Activated CD8-positive, alpha-beta T cell treated with anti-CD3 and anti-CD28 coated beads for 36 hours (primary cell): ENCODE measurements at places on chromosomes 6 and 20. TPM values are rescaled to one million over a fixed set of nuclear protein-coding genes. Genes with fewer than 3 reads are reported as not detected.

The GABRR1 gene
- not detected for total RNA-seq

The GPSM3 gene
- total RNA-seq = 67.8 TPM

The CALHM4 gene
- not detected for total RNA-seq

The MAP7 gene
- 0.67 TPM for total RNA-seq

DNA sequence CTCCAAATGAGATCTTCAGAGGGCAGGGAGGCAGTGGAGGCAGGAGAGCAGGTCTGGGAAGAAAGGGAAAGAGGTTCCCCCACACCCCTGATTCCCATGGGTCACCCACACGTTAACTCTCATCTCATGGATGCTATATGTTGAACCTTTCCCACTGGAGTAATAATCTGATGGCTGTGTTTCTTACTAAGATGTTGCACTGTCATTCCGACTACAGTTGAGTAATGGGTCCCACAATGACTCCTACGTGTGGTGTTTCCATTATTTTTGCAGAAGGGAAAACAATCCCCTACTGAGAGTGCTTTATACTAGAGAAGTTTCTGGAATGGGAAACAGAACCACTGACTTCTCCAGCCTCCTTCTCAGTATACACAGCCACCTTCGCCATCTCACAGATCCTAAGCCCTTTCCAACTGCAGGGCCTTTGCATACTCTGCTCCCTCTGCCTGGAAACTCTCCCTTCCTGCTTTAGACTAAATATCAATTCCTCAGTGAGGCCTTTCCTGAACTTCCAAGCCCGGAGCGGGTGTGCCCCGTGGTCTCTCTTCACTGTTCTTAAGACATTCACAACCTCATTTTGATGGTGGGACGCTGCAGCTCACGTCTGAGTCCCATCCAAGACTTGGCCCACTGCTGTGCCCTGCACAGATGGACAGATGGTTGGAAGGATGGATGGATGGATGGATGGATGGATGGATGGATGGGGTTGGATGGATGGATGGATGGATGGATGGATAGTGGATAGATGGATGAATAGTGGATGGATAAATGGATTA is 238.6 kb upstream of the PMEPA1 start:
- no peak overlapping the region for H3K4me3 ChIP-seq
- DNase-seq = no peak
- no peaks in the 10 kb centered on the region for H3K4me1 ChIP-seq
- no peak overlapping the region for H3K27ac ChIP-seq
- H3K27me3 ChIP-seq = peaks cover 4% of the 10 kb centered on the region

- no peak overlapping the region for H3K27ac ChIP-seq
- peaks cover 45% of the 10 kb centered on the region for H3K27me3 ChIP-seq
- H3K36me3 ChIP-seq = no peaks in the 10 kb centered on the region
- H3K4me3 ChIP-seq = no peak overlapping the region
Measured at GRCh38 chr6:146028252-146028795, 538 bp upstream of the GRM1 start.

DNA sequence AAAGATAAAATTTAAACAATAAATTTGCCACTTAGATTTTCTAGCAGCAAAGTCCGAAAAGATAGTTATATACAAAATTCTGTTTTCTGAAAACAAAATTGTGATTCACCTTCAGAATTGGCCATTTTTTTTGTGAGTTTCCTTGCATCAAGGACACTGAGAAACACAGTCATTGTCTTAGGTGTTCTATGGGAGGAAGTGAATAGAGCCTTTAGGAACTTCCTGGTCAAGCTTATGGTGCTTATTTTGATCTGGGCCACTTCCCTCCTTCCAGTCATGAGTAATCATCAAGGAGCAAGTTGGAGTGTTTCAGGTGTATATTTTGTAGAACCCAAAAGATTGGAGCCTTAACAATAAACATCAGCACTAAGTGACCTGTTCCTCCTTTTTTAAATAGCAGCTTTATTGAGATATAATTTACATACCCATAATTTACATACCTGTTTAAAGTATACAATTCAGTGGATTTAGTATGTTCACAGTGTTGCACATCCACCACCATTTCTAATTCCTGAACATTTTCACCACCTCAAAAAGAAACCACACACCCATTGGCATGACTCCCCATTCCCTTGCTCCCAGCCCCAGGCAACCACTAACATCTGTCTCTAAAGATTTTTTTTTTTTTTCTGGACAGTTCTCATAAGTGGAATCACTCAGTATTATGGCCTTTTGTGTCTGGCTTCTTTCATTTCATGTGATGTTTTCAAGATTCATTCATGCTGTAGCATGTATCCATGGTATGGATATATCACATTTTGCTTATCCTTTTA is 17.6 kb downstream of the TMEM74B start:
- H3K4me1 ChIP-seq = no peaks in the 10 kb centered on the region
- H3K27ac ChIP-seq = peak overlapping the region; percentile 34
- no peak overlapping the region for H3K4me3 ChIP-seq
- H3K36me3 ChIP-seq = peaks cover 58% of the 10 kb centered on the region

DNA sequence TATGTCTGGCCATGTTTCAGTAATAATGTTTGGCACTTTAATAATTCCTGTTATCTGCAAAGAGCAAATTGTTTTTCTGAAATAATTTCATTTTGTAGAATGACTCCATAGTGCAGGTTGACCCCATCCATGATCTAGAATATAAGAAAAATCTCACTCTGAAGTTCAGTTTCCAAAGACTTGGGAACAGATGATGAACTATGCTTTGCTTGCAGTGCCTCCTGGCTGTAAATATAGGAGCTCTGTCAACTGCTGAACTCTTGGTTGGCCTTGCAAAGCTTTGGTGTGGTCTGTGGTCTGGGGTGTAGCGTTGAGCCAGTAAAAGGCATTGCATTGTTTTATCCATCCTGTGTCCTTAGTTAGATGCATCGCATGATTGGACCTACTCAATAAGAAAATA is 104.0 kb downstream of the PLCB4 start:
- no peak overlapping the region for H3K27ac ChIP-seq
- no peaks in the 10 kb centered on the region for H3K36me3 ChIP-seq
- H3K4me3 ChIP-seq = no peak overlapping the region
- H3K27me3 ChIP-seq = no peaks in the 10 kb centered on the region
- DNase-seq = no peak

- H3K27ac ChIP-seq = no peak overlapping the region
- H3K4me1 ChIP-seq = no peaks in the 10 kb centered on the region
- H3K27me3 ChIP-seq = no peaks in the 10 kb centered on the region
- no peak overlapping the region for H3K4me3 ChIP-seq
Measured at GRCh38 chr6:170096803-170097504, 193.9 kb downstream of the DLL1 start.

- H3K4me3 ChIP-seq = no peak overlapping the region
- H3K27ac ChIP-seq = no peak overlapping the region
- no peaks in the 10 kb centered on the region for H3K36me3 ChIP-seq
- DNase-seq = no peak
Measured at GRCh38 chr6:121592261-121592935, 157.0 kb downstream of the GJA1 start.

DNA sequence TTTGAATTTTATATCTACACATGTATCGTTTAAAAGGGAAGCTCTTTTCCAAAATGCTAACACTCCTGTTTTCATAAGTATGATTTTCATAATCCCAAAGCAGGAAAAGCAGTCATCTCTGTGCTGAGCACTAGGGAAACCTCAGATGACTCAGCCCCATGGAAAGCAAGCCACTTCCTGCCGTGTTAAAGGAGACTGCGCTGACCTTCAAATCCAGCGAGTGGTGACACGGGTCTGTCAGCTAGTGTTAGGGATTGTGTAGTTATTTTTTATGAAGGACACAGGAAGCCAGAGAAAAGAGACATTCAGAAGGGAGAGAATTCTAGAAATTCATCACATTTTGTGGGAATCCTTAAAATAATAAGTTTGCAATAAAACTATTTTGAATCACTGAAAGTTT is 57.0 kb upstream of the CD93 start:
- DNase-seq = peak; percentile 39
- no peaks in the 10 kb centered on the region for H3K36me3 ChIP-seq
- H3K27me3 ChIP-seq = no peaks in the 10 kb centered on the region

DNA sequence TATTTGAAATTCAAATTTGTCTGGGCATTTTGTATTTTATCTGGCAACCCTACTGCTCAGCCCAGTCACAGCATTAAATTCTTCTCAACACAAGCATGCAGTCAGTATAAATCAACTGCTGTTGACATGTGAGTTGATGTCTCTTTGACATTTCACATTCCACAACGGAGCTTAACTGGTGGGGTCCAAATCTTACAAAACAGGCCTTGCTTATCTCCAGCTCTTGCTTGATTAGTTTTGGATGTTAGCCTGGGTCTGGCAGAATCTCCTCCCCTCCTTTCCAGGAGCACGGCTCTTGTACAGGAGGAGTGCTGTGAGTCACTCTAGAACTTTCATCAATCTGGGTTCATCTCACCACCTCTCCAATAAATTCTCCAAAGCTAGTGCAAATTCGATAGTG is 80.8 kb upstream of the PHACTR1 start:
- H3K27ac ChIP-seq = no peak overlapping the region
- peaks cover 27% of the 10 kb centered on the region for H3K27me3 ChIP-seq
- peaks cover 3% of the 10 kb centered on the region for H3K4me1 ChIP-seq
- H3K4me3 ChIP-seq = no peak overlapping the region
- DNase-seq = no peak
- no peaks in the 10 kb centered on the region for H3K36me3 ChIP-seq

- no peak overlapping the region for H3K27ac ChIP-seq
- no peak overlapping the region for H3K4me3 ChIP-seq
- DNase-seq = no peak
- H3K4me1 ChIP-seq = no peaks in the 10 kb centered on the region
Measured at GRCh38 chr20:57792386-57793080, 82.7 kb upstream of the PMEPA1 start.

- no peaks in the 10 kb centered on the region for H3K27me3 ChIP-seq
- H3K4me1 ChIP-seq = peaks cover 2% of the 10 kb centered on the region
- H3K36me3 ChIP-seq = no peaks in the 10 kb centered on the region
Measured at GRCh38 chr6:130676077-130676772, 151.0 kb upstream of the SMLR1 start.

DNA sequence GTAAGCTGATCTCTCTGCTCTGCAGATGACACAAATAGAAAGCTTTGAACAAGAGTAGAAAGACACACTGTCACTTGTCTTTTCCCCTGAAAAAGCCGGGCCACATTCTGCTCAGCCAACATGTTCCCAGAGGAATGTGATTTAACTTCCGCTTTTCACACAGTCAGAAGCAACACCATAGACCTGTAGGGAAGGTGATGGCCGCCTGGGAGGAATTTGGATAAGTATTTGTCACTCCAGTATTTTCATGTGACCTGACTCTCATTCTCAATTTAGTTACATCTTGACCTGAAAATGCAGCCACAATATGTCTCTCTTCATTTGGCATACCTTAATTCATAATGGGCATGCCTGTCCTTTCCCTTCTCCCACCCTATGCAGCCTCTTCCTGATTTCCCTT is 2.0 kb upstream of the GRM1 start:
- DNase-seq = no peak
- peaks cover 46% of the 10 kb centered on the region for H3K27me3 ChIP-seq

DNA sequence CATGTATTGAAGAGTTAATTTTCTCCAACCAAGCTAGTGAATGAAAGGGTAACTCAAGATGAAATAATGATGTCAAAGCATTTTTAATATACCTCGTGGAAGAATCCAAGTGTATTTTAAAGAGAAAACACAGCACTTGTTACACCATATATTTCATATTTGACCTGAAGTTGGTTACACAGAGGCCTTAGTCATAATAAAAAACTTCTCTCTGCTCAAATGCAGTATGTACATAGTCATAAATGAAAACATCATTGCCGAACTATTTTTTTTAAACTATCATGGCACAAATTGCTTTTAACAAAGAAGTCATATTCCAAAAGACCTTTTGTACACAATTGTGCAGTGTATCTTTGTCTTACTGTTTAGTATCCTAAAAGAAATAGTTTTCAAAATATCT is 43.0 kb downstream of the BACH2 start:
- peaks cover 86% of the 10 kb centered on the region for H3K4me1 ChIP-seq
- H3K4me3 ChIP-seq = no peak overlapping the region
- H3K27me3 ChIP-seq = no peaks in the 10 kb centered on the region

GRCh38 chr20:60034231-60035110 is 76.2 kb downstream of the CDH26 start:
- H3K27me3 ChIP-seq = no peaks in the 10 kb centered on the region
- no peak for DNase-seq
- no peaks in the 10 kb centered on the region for H3K4me1 ChIP-seq
- H3K27ac ChIP-seq = no peak overlapping the region
- H3K4me3 ChIP-seq = no peak overlapping the region

GRCh38 chr6:147212622-147213021 is 8.4 kb downstream of the STXBP5 start:
- H3K4me3 ChIP-seq = no peak overlapping the region
- no peak overlapping the region for H3K27ac ChIP-seq
- no peak for DNase-seq
- H3K4me1 ChIP-seq = peaks cover 27% of the 10 kb centered on the region

- H3K27ac ChIP-seq = no peak overlapping the region
- H3K36me3 ChIP-seq = no peaks in the 10 kb centered on the region
- no peak for DNase-seq
- H3K27me3 ChIP-seq = no peaks in the 10 kb centered on the region
Measured at GRCh38 chr6:92339936-92340640, 1079.3 kb downstream of the EPHA7 start.

DNA sequence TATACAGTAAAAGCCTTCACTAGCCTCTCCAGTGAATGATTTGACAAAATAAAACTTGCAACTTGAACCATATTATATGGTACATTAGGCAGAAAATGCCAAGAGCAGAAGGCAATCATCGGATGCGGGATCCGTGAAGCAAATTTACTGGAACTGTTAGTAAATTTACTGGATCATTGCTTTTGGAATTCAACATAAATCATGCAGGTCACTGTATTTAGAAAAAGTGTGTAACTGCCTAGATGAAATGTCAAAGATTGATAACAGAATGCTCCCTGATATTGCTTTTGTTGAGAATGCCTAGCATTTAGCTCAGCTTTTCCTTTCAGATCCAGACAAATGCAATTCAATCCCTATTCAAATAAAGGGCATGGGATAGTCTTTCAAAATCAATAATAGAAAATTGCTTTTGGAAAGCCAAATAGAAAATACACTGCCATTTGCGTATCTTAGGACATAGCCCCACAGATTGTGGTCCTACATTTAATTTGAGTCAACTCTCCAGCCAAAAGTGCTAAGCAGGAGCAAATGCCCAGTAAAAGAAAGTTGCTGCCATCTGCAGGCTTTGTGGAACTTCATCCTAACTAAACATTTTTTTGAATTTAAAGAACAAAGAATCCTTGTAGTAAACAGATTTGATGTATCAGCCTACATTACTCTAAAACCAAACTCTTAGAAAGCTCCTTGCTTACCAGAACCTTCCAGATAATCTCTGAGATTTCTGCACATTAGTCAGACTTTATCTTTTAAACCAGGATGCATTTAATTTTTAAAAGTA is 109.5 kb upstream of the HSF2 start:
- no peak overlapping the region for H3K27ac ChIP-seq
- peaks cover 4% of the 10 kb centered on the region for H3K27me3 ChIP-seq
- no peaks in the 10 kb centered on the region for H3K4me1 ChIP-seq
- DNase-seq = no peak
- no peaks in the 10 kb centered on the region for H3K36me3 ChIP-seq

GRCh38 chr6:166005944-166006899 is 161.4 kb downstream of the TBXT start:
- peaks cover 7% of the 10 kb centered on the region for H3K4me1 ChIP-seq
- H3K36me3 ChIP-seq = no peaks in the 10 kb centered on the region
- no peak overlapping the region for H3K4me3 ChIP-seq
- no peak overlapping the region for H3K27ac ChIP-seq
